ENCODE measurements at places on chromosomes 2 and 18.

- DNase-seq = no peak
Observed at GRCh38 chr2:100791294-100791935, 28.5 kb upstream of the NPAS2 start.

DNA sequence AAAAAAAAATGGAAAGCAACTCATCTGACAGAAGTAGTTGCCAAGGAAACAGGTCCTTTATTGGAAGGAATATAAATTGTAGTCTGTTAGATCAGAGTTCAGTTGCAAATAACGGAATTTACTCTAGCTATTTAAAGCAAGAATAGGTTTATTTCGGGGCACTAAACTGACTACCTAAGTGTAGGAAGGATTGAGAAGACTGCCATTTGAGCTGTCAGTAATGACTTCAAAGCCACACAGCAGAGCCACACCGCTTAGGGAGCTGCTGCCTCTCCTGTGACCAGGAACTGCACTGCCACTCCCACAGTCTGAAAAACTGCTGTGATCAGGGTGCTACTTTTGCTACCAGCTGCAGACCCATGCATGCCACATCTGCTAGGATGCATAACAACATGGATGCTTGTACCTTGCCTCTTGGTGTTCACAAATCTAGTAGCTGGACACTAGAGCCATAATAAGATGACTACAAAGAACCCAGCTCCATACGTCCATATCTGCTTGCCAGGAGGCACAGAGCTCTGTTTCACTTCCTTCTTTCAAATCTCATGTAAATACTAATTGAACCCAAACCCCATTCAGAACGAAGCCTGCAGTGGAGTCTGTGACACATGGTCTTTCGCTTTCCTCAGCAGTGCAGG lies 2.2 kb downstream of the DSG2 start:
- DNase-seq = no peak

- DNase-seq = no peak
Observed at GRCh38 chr18:42798606-42799170, 316.8 kb downstream of the RIT2 start.

DNA sequence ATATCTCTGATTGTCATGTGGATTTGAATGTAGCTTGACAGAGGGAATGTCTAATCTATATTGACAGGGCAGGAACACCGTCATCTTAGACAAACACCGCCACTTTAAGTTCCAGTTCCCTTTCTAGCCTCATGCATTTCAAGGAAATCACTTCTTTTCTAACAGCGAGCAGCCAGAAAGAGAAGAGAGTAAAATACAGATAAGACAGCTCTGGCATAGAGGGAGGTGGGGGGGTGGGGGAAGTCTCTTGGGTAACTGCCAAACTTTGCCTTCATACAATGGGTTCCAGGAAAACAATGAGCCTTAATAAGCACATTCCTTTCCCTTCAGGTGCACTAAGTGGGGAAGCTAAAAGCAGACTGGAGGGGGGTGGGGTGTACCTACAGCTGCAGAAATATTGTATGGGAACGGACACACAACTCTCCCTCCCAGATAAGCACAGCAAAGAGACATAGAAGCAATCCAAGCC lies 37.2 kb downstream of the CASP10 start:
- no peak for DNase-seq

- DNase-seq = no peak
Observed at GRCh38 chr18:38497266-38497665, 931.7 kb upstream of the CELF4 start.

- DNase-seq = no peak
Observed at GRCh38 chr18:28108814-28109213, 68.1 kb downstream of the CDH2 start.

GRCh38 chr2:207796585-207797350 lies 27.1 kb upstream of the FZD5 start:
- no peak for DNase-seq

DNA sequence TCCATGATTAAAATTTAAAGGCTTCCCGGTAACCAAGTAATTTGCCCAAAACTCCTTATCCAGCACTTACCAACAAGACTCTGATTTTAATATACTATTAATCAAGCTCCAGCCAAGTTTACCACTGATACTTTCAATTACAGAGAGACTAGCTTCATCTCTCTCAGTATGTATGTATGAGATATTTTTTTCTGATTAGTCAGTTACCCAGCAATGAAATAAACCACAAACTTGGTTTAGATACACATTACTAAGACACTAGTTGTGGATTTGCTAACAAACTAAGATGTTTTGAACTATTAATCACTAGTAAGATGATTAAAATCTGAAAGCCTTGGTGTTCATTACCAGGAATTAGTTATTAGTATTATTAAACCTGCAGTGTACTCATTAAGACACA lies 1272.2 kb upstream of the ACVR2A start:
- DNase-seq = peak; percentile 38

GRCh38 chr18:75558790-75559189 lies 131.3 kb upstream of the SMIM21 start:
- DNase-seq = no peak

- no peak for DNase-seq
Observed at GRCh38 chr2:178333851-178334250, 117.1 kb downstream of the PRKRA start.

DNA sequence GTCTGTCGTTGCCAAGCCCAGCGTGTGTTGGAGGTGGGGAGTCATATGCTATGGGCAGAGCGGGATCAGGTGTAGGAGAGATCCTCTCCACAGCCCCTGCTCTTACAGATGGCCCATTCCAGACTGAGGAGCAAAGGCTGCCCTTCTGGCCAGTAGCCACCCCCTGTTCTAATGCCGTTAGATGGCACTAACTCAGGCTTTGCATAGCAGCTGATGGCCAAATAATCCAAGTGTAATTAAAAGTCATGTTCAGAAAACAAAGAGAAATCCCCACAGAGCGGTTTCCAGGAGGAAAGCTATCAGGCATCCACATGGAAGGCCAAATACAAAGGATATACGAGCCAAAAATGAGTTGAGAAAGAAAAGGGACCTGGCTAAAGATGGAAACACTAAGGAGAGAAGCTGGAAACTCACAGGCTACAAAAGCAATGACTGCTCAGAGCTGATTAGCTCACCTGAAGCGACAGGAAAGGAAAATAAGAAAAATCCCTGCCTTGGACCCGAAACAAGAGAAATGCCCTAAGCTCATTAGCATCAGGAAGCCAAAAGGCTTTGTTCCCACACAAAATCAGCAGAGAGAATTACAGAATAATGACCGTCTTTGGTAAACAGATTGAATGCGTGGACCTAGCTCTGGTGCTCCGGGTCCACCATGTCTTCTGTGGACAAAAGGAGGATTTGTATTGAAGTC lies 1002.4 kb upstream of the KLHL29 start:
- no peak for DNase-seq

DNA sequence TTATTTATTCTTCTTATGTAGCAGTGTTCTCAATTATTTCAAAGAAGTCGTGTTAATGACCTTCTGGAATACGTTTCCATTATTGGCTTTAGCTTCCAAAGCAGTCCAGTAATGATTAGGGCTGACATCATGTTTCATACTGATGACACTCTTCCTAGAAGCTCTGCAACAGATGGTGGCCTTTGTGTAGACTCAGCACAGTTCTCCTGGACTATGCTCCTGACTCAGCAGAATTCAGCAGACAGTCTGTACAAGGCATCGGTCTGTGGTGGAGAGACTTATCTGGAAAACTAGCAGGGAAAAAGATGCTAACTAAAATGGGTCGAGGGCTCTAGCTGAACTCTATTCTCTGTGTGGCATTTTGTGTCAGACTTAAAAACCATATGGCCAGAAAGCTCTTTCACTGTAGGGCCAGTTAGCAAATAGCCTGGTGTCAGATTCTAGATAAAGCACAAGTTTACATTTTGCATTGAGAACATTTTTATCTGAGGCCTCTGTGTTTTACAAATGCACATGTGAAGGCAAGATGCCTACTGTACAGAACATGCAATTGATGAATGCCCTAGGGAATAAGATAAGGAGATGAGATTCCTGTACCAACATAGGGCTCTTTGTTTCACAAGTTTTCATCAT lies 35.1 kb downstream of the GULP1 start:
- no peak for DNase-seq

- peak; percentile 17 for DNase-seq
Observed at GRCh38 chr2:24409700-24410556, 49.6 kb upstream of the ITSN2 start.

- DNase-seq = no peak
Observed at GRCh38 chr2:33209976-33210375, 263.2 kb downstream of the LTBP1 start.

DNA sequence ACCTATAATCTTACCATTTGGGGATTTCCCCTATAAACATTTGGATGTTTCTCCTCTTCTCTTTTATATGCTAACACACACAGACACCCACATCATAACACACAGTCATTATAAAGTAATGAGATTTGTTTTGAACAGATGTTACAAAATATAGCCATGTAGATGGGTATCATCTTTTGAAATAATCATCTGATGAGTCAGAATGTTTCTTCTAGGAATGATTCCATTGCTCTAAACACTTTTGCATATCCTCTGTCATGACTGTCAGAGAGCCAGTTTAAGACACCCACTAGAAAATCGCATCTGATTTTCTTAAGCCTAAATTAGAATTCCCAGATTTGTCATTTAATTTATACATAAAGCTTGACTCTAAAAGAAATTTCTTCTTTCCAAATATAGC lies 442.6 kb downstream of the CMPK2 start:
- DNase-seq = no peak

DNA sequence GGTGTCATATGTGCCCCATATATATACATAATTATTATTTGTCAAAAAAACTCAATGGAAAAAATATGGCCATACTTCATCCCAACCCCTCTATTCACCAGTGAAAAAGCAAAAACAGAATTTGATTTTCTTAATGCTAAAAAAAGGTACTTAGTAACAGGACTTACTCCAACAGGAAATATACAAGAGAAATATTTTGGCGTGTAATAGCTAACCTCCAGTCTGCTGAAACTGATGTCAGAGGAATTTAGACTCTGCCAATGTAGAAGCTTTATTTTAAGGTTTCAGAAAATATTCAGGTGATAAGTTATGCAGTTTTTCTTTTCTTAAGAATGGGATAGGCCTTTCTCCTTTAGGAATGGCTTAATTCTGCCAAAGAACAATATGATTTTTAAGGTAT lies 72.6 kb downstream of the TMEFF2 start:
- no peak for DNase-seq

DNA sequence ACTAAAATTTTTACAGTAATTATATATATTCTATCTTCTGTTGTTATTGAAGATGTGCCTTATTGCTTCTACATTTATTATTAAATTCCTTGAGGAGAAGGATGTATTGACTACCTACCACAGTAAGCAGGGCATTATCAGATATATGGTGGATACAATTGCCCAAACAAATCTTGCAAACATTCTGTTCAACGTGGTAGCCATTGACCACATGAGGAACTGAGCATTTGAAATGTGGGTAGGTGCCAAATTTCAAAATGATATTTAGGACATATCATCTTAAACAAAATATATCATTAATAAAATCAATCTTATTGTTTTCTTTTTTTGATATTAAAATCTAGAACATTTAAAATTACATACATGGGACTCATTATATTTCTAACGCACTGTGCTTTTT lies 11.1 kb downstream of the SCN3A start:
- no peak for DNase-seq

- peak; percentile 38 for DNase-seq
Observed at GRCh38 chr2:38178556-38179419, 102.8 kb upstream of the CYP1B1 start.

- no peak for DNase-seq
Observed at GRCh38 chr2:175955136-175955535, 46.9 kb downstream of the LNPK start.

DNA sequence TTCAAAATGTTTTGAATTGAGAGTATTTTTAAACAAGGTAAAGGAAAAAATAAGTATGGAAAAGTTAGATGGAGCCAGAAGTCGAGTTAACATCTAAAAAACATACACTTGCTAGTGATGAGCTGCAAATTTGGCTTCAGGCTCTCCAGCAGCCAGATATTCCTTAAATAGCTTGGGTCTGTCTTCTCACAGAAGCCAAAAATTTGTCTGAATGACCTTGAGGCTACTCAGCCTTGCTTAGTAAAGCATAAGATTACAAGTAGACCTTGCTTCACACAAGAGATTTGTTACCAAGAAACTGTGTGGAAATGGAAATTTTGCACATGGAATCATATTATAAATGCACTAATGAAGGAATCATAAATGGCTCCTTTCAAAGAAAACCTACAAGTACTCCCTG lies 40.8 kb upstream of the GRB14 start:
- no peak for DNase-seq

- no peak for DNase-seq
Observed at GRCh38 chr2:72001937-72002690, 145.5 kb downstream of the CYP26B1 start.

DNA sequence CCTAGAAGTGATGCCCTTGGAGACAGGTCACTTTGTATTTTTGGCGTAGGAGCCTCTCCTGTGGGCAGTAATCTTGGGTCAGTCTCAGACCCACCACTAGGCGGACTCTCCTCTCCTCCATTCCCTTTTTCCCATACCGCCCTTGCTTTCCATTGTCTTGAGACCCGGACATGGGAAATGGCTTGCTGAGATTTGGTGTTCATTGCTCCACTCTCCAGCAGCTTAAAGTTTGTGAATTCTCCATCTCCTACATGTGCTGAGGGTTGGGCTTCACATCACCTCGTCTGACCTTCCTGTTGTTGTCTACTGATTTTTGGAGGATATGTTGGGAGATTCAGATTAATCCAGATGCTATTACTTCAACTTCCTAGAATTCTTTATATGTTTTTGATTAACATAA lies 159.2 kb upstream of the RAB12 start:
- DNase-seq = no peak

GRCh38 chr2:54845514-54845913 lies 122.1 kb downstream of the EML6 start:
- DNase-seq = no peak

DNA sequence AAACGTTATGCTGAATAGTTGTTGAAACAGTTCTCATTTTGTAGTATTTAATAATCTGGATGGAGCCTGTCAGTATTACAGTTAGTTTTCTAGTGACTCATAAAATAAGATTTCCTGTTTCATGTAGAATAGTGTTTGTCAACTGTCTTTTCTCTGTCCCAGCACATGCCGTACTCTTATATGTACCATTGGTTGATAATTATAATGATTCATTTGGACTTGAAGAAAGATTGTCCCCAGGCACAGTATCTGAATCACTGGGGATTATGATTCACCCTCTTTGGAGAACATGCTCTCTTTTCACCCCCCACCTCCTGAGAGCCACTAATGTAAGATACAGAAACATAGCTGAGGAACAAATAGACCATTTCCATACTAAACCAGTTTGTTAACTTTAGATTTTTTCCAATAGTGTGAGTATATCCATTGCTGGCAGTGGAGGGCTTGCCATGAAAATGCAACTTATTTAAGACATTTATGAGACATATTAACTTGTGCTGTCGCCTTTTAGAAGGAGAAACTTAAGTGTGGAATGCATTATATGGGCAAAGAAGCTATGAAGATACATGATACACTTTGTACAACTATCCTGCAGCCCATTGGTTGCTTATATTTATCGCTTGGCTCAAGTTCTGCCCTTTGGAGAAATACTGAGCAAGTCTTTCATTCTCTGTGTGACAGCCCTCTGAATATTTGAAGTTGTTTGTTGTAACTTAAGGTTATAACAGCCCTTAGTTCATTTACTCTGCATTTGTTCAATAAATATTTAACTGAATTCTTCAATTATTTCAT lies 12.4 kb downstream of the COPS8 start:
- DNase-seq = peak; percentile 63

Measured in AG04449 (cell line).